ENCODE measurements at places on chromosomes 3 and 15.

- no peak for DNase-seq
Measured at GRCh38 chr3:56115698-56116097, 352.6 kb downstream of the ERC2 start.

GRCh38 chr15:59178151-59178695 lies 28.4 kb upstream of the LDHAL6B start:
- DNase-seq: no peak

GRCh38 chr15:30824518-30825195 lies 79.1 kb upstream of the FAN1 start:
- no peak for DNase-seq

- no peak for DNase-seq
Measured at GRCh38 chr3:78035131-78035641, 995.3 kb downstream of the ROBO2 start.

DNA sequence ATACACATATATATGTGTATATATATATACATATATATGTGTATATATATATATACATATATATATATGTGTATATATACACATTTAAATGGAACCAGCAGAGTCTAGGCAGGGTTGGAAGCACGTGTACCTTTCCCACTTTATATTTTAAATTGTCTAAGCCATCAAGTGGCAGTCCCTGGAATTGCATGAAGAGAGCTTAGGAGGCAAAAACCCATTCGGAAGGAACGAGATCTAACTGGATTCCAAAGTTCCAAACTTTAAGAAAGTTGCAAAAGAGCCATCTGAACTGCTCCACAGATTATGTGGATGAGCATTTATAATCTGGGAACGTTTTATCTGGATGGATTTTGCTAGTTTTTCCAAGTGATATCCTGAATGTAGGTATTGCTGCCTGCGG lies 186.5 kb downstream of the FOXP1 start:
- DNase-seq: no peak

DNA sequence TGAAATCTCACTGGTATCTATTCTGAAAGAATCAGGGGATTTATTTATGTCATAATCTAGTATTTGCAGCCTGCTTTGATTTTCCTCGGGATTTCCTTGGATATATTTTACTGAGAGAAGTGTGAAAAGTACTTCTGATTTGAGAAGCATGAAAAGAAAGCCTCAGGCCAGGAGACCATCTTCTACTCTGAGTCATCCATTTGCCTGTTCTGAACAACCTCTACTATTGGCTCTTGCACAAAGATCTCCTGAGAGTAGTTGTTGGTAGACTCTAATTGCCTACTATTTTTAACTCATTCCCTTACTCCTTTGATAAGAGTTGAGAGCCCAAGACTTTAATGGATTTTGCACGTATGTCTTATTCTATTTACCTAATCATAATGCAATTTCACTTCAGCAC lies 318.9 kb downstream of the BCHE start:
- no peak for DNase-seq

DNA sequence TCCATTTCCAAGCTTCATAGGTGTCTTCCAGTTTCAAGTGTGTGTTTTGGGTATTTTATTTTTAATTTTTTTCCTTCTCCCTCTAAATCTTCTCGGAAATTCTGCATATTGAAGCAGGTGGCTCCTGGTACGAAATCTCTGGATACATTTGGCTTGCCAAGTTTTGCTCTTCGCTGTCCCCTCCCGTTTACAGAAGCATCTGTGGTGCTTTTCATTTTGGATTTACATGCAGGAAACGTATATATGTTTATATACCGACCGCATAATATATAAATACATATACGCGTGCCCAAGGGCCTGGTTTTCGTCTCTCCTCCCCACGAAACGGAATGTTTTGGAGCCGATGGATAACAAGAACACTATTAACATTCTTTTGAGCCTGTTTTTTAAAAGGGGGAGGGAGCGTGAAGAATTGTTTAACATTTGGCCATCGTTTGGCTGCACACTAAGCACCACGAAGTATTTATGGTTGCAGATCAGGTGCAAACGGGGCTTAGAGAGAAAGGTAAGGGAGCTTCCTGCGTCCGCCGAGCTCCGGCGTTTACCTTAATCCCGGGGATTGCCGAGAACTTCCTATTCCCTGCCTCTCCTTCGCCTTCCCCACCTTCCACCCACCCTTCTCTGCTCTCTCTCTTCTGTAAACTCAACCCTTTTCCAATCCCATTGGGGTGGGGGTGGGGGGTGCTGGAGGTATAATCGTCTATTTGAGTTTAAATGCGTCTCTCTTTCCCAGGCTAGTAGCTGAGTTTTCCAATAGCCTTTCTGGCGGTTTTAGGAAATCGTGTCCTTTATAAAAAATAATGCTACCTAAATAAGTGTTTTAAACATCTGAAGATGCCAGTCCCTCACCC lies 1.1 kb upstream of the NLGN1 start:
- no peak for DNase-seq

- no peak for DNase-seq
Measured at GRCh38 chr3:125105116-125105515, 49.3 kb upstream of the HEG1 start.
